ENCODE measurements at places on chromosomes 16 and 17.

DNA sequence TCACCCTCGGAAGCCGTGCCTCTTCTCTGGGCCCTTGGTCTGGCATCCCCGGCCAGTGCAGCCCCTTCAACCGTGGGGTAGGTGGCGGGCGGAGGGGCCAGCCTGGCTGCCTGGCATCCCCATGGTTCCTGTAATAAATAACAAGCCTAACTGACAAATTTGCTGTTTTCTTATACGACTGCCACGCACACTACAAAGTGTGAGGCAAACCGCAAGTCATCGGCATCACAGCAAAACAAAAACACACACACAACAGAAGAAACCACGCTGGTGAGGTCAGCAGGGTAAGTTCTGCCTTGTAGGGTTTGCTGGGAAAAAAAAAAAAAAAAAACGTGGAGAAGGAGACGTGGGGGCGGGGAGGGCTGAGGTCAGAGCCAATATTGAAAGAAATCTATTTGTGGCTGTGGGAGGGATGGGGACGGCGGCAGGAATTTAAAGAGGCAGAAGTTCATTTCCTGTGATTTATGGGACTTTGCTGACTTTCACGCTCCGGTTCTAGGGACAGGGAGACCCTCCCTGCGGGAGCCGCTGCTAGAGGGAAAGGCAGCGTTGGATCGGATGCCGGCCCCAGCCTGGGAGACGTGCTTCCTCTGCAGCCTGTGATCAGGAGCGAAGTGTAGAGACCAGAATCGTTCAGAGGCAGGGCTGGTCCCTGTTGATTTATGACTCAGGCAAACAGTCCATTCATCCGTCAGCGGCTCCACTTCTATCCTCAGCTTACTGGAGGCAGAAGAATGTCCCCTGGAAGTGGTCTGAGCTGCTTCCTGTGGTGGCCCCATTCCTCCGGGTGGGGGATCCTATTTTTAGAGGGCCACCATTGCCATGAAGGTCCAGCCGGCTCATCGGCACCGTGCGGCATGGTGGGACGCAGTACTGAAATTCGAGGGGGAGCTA lies 162.8 kb downstream of the FOXL1 start:
- no peak for DNase-seq

DNA sequence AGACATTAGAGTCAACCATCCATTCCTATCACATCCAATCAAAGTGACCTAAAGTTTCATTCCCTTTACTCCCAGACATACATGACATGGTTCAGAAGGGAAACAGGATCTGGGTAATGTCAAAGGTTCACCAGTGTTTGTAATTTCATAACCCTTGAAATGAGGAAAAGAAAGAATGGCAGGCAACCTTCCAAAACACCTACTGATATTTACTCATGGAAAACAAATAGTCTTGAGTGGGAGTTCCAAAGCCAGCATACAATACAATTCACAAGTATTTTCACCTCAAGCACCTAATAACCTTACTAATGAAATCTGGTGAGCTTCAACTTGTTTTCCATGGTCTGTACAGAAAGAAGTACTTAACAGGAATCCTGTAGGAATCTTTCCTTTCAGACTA lies 72.5 kb upstream of the AXIN2 start:
- no peak for DNase-seq

- DNase-seq = no peak
Observed at GRCh38 chr17:74743755-74744154, 4.7 kb upstream of the NHERF1 start.

GRCh38 chr16:70696952-70697593 lies 11.2 kb upstream of the MTSS2 start:
- DNase-seq = no peak

- DNase-seq = peak; percentile 79
Observed at GRCh38 chr17:4728124-4728523, 3.1 kb upstream of the MED11 start.

DNA sequence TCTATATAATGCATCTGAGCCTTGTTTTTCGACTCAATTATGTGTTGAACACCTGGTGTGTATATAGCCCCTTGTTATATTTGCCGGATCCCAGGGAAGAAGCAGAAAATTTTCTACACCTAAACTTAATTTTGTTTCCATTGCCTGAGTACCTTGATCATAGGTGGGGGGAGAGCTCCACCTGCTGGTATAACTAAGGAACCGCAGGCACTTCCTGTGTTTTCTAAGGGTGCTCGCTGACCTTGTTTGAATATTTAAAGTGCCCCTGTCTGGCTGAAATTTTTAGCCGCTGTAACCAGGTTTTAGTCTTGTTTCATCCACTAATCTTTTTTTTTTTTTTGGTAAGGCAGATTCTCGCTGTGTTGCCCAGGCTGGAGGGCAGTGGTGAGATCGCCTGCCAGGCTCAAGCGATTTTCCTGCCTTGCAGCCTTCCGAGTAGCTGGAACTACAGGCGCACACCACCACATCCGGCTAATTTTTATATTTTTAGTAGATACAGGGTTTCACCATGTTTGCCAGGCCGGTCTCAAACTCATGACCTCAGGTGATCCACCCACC lies 6.5 kb upstream of the NUBP1 start:
- DNase-seq = peak; percentile 77

- DNase-seq = no peak
Observed at GRCh38 chr17:21085707-21086106, 41.1 kb upstream of the DHRS7B start.

DNA sequence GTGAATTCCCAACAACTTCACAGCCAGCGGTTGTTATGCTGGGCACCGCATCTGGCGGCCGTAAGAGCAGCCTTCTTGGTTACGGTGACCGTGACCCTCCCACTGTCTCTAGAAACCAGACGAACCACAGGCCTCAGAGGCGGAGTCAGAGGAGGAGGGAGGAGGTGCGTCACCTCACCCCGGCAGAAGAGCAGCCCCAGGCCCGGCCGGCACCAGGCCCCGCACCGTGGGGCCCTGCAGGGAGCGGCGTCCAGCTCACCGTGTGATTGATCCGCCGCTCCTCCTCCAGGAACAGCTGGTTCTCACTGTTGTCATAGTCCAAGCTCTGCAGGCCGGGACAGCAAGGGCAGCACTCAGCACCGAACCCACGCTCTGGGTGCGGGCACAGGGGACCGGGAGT lies 13.7 kb downstream of the CLCN7 start:
- no peak for DNase-seq

DNA sequence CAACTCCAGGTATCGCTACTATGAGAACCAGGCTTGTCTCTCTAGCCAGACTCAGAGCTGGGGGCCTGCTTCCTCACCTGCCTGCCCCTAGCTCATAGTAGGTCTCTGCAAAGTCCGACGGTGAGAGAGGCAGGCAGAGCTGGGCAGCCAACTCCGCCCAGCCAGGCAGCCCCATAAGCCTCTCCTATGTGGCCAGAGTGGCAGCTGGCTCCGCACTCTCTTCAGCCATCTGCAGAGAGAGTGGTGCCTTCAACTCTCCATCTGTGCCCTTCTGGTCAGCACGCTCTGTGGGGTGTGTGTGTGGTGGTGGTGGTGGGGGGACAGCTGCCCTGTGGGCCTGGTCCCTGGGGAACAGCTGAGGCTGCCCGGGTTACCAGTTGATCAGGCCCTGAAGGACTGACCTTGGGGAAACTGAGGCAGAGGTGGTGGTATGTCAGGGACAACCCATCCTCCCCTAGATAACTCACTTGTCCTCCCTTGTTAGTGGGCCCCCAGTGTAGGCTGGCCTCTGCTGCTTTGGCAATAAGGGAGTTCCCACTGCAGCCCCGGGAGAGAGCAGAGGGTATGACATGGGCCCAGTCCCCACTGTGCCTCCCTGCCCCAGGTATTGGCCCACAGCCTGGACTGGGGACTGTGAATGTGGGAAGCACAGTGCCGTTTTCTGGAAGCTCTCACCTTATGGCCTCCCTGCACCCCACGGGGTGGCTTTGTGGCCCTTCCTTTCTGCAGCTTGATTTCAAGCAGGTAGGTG lies 1.8 kb upstream of the ADGRG1 start:
- no peak for DNase-seq

DNA sequence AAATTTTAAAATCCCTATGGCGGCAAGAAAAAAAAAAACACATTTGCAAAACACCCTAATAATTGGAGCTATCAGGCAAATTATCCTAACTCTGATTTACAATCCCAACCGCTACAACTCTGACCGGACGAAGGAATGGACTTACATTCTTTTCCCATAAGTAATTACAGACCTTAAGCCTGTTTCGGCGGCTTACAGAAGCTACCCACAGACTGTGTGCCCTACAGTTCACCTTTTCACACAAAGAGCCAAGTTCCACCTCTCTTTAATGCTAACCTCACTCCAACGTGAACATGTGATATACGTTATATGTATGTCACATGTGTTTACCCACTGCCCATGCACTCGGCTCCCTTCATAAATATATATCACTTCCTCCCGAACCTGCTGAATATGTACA lies 8.7 kb upstream of the MEAK7 start:
- DNase-seq = no peak

DNA sequence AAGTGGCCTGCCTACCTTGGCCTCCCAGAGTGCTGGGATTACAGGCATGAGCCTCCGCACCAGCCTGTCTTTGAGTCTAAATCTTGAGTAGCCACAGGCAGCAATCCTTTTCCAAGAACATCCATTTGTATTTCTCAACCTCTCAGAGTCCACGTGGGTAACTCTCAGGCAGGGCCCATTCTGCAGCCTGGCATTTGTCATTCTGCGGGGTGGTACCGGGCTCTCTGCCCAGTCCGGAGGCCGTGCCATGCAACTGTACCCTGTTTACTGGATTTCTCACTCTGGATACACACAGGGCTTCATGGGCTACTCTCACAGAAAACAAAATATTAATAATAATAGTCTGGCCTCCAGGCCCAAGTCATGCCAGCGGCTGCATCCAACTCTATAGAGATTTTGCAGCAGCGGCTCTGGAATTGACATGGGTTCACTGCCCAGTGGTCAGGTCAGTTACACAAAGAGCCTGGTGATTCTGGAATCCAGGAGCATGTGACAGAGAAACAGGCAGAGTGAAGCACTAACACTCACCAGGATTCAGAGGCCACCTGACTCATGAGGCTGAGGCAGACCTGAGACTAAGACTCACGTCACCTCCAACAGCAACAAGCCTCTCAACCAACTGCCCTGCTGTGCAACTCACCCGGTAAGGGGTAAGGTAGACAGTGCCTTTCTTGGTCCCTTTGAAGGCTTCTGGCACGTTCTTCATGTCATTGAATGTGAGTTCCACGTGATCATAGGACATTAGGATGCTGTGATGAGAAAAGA lies 4.0 kb downstream of the WBP2 start:
- no peak for DNase-seq

GRCh38 chr16:50712560-50712898 lies 19.1 kb downstream of the NOD2 start:
- DNase-seq = no peak

GRCh38 chr16:84788920-84789391 lies 30.8 kb upstream of the CRISPLD2 start:
- no peak for DNase-seq

GRCh38 chr16:1466054-1466453 lies 8.8 kb downstream of the CLCN7 start:
- no peak for DNase-seq

- peak; percentile 31 for DNase-seq
Observed at GRCh38 chr16:85557083-85557970, 55.8 kb upstream of the GSE1 start.

GRCh38 chr17:9895923-9896322 lies 9.1 kb downstream of the RCVRN start:
- DNase-seq = no peak

DNA sequence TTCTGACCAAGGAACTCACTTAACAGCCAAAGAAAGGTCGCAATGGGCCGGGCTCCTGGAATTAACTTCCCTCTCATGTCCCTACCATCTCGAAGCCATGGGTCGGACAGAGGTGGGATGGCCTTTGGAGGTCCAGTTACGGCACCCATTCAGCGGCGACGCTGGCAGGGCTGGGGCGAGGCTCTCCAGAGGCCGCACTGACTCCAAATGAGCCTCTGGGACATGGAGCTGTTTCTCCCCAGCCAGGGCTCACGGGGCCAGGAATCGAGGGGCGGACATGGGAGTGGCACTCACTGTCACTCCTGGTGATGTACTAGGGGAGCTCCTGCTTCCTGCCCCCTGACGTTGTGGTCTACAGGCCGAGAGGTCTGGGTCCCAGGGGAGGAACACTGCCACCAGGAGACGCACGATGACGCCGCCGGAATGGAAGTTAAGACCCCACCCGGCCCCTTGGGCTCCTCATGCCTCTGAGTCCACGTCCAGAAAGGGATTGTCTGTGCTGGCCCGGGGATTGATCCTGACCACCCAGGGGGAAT lies 60.7 kb upstream of the METRNL start:
- DNase-seq = no peak

- no peak for DNase-seq
Observed at GRCh38 chr16:841455-842060, 41.0 kb upstream of the GNG13 start.

- DNase-seq = no peak
Observed at GRCh38 chr16:53061256-53061655, 6.5 kb downstream of the CHD9 start.

DNA sequence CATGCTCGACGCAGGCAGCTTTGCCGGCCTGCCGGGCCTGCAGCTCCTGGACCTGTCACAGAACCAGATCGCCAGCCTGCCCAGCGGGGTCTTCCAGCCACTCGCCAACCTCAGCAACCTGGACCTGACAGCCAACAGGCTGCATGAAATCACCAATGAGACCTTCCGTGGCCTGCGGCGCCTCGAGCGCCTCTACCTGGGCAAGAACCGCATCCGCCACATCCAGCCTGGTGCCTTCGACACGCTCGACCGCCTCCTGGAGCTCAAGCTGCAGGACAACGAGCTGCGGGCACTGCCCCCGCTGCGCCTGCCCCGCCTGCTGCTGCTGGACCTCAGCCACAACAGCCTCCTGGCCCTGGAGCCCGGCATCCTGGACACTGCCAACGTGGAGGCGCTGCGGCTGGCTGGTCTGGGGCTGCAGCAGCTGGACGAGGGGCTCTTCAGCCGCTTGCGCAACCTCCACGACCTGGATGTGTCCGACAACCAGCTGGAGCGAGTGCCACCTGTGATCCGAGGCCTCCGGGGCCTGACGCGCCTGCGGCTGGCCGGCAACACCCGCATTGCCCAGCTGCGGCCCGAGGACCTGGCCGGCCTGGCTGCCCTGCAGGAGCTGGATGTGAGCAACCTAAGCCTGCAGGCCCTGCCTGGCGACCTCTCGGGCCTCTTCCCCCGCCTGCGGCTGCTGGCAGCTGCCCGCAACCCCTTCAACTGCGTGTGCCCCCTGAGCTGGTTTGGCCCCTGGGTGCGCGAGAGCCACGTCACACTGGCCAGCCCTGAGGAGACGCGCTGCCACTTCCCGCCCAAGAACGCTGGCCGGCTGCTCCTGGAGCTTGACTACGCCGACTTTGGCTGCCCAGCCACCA lies 9.7 kb downstream of the VASN start:
- no peak for DNase-seq

DNA sequence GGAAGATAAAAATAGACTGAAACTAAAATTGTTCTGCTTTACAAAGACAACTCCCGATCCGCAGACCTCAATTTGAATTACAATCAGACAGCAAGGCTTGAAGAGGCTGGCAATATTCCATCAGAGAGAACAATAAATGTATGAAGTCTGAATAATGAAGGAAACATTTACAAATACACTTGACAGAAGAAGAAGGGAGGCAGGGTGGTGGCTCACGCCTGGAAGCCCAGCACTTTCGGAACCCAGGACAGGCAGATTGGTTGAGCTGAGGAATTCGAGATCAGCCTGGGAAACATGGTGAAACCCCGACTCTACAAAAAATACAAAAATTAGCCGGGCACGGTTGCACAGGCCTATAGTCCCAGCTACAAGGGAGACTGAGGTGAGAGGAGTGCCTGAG lies 14.6 kb downstream of the ODF4 start:
- no peak for DNase-seq

All from activated CD4-positive, alpha-beta T cell treated with anti-CD3 and anti-CD28 coated beads, Interleukin-2, amount 50 U/mL, for 16 hours (primary cell).